ENCODE measurements at places on chromosomes 1 and 21.

GRCh38 chr1:175881246-175881976 lies 138.0 kb upstream of the TNR start:
- DNase-seq: no peak

- DNase-seq: no peak
Measured at GRCh38 chr1:202238914-202239313, 45.3 kb downstream of the LGR6 start.

DNA sequence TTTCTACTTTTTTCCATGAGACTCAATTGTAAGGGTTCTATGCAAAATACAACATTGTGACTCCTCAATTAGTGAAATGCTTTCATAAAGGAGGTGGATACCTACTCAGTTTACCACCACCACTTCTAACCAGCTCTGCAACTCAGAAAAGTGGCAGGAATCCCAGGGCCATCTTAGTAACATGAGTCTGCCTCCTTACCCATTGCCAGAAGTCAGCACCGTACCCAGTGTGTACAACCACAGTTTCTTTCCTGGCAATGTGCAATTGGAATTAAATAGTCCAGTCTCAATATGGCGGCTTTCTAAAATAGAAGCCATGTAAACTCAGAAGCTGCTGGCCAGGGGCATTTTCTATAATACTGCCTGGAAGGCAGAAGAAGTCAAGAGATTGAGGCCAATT lies 32.1 kb downstream of the TESK2 start:
- DNase-seq: no peak

GRCh38 chr1:50681931-50682330 lies 258.7 kb upstream of the DMRTA2 start:
- no peak for DNase-seq

DNA sequence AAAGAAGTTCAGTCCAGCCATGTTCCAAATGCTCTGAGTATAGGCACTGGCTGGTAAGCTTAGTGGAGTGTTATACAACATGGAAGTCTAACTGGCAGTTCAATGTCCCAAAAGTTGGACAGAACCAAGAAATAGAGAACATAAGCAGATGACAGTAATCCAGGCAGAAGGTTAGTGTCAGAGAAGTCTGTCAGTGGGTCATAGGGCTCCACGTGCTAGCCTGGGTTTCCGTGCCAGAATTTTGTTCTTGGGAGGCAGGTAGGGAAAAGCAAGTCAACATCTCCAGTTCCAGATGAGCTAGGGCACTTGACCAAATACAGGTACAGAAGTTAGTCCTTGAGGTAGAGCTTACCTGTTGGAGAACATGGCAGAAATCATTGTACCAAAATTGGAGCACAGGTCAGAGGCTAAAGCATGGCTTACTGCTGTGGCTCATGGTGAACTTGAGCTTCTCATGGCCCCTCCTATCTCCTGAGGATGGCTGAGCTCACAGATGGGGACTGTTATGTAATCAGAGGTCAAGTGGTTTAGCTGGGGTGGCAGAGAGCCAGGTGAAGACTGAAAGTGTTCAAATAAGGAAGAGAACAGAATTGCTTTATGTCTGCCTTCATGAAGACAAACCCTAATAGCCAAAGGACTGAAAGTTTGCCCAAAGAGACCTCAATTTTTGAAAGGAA lies 170.8 kb downstream of the NFIA start:
- DNase-seq: no peak

- peak; percentile 79 for DNase-seq
Measured at GRCh38 chr1:36703526-36704208, 221.0 kb upstream of the CSF3R start.

GRCh38 chr1:183590244-183591191 lies at the start of gene NCF2:
Gene NCF2 (minus strand): TSS chr1:183590459. CDS start chr1:183590329, 130 bp downstream.
- no peak for DNase-seq

DNA sequence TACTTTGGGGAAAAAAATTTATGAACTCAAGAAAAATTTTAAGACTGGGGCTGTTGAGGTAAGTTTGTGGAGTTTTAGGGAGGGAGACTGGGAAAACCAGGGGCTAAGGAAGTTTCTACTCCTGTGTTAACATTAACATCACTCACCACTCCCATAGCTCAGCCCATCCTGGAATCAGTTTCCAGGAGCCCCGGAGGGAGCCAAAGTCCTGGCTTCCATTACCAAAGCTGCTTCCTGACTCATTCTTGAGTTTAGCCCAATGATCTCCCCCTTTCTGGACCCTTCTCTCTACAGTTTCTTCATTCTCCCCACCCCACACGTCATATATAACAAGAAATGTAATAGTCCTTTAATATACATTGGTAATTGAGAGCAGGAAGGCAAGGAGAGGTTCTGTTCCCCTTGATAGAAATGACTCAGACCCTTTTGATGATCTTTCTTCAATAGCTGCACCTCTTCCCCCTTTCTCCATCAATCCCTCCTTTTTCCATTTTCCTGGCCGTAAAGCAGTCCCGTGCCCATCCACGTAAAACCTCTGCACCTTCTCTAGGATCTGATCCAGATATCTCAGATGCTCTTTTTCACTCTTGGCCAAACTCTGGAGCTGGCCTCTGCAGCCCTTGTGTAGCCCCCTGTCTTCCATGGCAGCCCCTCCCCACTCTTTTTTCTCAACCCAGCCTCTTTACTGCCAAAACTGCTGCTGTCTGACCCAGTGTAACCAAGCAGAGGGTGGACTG lies 4.6 kb upstream of the PIAS3 start:
- no peak for DNase-seq

DNA sequence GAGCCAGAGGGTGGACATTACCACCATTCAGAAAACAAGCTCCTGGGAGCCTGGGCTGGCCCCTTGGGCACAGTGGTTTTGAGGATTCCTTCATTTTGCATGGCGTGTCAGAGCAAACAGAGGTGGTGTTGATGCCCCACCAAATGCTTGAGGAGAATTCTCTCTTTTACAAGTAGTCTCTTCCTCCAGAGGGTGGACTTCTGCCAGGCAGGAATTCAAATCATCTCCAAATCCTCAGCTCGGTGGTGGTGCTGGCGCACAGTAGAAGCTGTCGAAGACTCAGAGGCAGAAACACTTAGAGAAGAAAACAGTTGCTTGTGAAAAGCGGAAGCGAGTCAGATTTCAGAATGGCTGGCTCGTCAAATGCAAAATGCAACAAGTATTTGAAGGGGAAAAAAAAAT lies 3.4 kb upstream of the CHI3L1 start:
- no peak for DNase-seq

DNA sequence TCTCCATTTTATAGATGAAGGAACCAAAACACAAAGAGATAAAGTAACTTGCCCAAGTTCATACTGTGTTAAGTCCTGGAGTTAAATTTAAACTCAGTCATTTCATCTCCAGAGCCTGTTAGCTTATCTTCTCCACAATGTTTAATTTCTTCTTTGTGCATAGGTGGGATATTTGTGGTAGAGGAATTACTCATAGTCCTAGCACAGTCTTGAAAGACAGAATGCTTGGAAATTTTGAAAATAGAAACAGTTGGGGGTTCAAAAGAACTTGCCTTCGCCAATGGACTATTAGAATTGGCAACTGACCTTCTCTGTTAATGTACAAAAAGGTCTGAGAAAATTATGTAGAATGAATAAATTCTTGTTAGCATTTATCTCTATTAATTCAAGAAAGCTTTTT lies 832.0 kb upstream of the PRMT6 start:
- DNase-seq: no peak

DNA sequence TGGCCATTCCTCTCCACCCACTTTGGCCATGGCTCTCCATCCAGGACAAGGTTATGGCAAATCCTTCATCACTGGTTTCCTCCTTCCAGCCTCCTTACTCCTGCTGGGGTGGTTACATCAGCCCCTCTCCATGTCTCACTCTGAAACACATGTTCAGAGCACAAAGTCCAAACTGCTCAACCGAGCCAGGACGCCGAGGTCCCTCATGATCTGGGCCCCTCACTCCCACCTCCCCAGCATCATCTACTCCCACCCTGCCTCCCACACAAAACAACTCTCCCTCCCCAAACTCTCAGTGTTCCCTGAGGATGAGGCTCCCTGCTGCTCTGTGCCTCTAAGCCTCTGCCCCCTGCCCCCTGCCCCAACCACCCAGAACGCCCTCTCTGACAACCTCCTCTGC lies 33.3 kb upstream of the ZBTB40 start:
- DNase-seq: no peak

DNA sequence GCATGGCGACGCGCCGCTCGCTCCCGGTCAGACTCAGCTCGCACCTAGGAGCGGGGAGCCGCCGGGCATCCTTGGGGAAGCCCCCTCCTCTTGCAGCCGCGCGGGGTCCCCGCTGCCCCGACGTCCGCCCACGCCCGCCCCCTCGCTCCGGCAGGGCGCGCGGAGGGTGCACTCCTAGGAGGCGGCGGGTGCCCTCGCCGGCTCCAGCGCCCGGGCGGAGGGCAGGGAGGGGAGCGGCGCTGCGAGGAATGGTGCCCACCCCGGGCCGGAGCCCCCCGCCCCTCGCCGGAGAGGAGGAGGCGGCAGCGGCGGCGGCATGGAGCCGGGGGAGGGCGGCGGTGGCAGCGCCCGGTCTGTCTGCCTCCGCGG lies 488 bp downstream of the FAM78B start:
- no peak for DNase-seq

GRCh38 chr1:60280256-60280655 lies 206.7 kb upstream of the C1orf87 start:
- DNase-seq: no peak

DNA sequence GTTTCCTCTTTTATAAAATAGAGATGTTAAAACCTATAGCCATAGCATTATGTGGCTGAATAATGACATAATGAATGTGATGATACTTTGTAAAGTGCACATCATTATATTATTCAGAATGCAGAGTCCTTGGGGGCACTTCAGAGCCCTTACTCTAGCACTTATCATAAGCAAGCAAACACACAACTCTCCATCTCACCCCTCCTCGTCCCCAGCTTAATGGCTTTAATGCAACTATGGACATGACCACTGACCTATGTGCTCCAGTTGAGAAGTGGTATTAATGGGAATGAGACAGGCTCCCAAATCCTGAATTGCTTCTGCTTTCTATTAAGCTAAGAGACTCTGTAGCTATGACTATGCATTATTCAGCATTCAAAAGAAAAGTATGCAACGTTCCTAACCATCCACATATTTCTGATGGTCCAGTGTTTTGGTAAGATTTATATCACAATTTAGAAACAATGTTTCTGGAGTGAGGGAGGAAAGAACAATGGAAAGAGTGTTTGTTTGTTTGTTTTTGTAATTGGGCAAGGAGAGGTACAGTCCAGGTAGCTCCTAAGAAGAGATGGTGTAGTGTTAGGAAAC lies 194.0 kb upstream of the PLXNA2 start:
- no peak for DNase-seq

DNA sequence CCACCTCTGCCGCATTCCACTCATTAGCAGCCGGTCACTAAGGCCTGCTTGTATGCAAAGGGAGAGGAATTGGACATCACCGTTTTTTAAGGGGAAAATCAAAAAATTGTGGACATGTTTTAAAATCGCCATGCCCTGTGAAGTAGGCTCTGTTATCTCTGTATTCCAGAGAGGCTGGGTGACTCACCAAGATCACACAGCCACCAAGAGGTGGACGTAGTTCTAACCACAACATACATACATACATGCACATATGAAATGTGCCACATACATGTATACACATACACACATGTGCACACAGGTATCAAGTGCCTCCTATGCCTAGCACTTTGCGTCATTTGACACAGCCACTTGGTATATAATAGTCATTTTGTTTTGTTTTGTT lies 16.0 kb upstream of the ZSCAN20 start:
- DNase-seq: no peak

DNA sequence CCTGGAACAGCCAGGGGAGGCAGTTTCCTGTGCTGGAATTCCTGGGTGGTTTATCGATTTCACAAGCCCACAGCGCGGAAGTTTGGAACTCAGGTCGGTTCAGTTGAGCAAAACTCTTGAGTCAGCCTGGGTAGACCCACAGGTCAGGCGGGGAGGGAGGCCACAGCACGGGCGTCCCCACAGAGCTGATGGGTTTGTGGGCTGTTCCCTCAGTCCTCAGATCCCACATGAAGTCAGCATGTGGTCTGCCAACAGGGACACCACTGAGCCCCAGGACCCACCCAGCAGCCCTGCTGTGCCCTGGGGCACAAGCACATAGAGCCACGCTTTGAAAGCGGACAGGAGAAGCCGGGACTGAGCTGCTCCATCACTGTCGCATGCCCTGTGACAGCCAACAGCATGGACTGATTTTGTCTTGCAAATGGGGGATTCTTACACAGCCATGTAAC lies 17.4 kb downstream of the BMP8A start:
- DNase-seq: no peak

DNA sequence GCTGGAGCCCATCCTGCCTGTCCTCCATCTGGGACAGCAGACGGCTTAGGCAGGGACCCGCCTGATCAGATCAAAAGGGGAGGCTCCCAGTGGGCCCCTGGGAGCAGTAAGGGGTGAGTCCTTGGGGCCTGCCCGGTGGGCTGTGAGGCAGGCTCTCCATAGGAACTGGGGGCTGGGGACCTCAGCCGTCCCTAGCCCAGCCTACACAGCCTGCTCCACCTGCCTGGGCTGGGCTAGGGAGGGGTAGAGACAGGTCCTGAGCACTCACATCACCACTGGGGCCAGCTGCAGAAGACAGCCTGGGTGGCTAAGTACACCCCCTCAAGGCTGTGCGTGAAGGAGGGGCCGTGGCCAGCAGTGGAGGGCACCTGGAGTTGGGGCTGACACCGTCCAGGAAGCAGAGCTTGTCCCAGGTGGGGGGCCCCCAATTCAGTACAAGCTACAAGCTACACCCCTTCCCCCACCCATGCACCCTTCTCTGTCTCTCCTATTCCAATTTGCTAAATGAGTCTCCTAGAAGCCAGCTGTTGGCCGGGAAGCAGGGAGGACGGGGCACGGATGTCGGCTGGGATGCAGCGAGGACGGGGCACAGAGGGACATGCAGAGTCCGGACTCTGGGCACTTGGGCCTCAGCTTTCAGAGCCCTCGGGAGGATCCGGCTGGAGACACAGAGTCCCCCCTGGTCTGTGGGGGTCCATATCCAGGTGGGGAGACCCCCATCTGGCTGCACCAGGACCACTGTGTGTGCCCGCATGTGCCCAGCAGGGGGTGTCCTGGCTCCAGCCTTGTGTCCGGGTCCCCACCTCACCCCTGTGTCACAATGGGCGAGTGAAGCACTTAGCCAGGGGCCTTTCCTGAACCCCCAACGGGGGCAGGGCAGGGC lies 1.7 kb downstream of the ISG15 start:
- no peak for DNase-seq

All from HTR-8/SVneo (cell line).